8988T (cell line): ENCODE measurements at places on chromosomes 2 and 18.

- DNase-seq, result no peak
Measured at GRCh38 chr2:68341583-68341982, 21.8 kb upstream of the CNRIP1 start.

DNA sequence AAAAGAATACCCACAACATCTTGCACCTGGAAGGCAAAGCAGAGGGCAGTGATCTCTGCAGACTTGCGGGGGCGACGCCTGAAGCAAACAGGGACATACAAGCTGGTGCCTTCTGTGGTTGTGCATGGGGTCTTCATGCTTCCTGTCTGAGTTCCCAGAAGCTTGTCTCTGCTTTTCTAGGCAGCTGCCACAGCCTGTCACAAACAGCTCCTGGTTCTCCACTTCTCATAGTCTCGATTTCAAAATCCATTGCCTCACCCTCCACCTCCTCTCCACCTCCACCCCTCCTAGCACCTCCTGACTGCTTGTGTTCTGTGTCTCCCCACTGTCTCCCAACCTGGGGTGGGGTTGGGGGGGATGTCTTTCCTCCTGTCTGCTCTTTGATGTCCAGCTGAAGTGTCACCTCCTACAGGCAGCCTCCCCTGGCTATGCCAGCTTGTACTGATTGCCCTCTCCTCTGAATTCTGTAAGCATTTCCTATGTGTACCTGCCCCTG is 1.7 kb upstream of the PROC start:
- no peak for DNase-seq

DNA sequence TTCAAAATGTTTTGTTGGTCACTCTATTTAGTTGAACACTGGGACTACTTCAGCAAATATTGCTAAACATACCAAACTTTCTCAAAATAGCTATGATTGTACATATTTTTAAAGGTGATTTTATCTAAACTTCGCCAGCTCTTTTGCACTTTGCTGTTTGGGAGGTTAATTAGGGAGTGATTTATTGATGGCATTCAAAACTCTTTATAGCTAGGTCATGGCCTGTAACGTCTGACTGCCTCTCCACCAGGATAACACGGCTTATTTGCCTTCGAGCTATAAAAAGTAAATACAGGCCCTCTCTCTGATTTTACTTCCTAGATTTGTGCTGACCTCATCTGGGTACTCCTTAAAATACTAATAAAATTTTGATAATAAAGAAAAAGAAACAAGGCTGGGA is 931.9 kb downstream of the DCDC2C start:
- no peak for DNase-seq

- DNase-seq, result no peak
Measured at GRCh38 chr18:23357996-23358594, 95.0 kb upstream of the RIOK3 start.

- DNase-seq, result no peak
Measured at GRCh38 chr2:159817283-159817682, 19.3 kb upstream of the CD302 start.

DNA sequence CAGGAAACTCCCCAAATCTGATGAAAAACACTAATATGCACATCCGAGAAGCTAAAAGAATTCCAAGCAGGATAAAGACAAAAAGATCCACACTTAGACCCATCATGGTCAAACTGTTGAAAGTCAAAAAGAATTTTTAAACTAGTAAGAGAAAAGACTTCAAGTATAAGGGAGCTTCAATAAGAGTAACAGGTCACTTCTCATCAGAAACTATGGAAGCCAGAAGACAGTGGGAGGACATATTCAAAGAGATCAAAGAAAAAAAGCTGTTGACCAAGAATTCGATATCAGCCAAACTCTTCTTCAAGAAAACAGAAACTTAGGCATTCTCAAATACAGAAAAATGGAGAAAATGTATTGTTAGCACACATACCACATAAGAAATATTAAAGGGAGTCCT is 50.4 kb downstream of the ZC3H8 start:
- no peak for DNase-seq

GRCh38 chr2:146874260-146874658 is 970.6 kb upstream of the ACVR2A start:
- no peak for DNase-seq

DNA sequence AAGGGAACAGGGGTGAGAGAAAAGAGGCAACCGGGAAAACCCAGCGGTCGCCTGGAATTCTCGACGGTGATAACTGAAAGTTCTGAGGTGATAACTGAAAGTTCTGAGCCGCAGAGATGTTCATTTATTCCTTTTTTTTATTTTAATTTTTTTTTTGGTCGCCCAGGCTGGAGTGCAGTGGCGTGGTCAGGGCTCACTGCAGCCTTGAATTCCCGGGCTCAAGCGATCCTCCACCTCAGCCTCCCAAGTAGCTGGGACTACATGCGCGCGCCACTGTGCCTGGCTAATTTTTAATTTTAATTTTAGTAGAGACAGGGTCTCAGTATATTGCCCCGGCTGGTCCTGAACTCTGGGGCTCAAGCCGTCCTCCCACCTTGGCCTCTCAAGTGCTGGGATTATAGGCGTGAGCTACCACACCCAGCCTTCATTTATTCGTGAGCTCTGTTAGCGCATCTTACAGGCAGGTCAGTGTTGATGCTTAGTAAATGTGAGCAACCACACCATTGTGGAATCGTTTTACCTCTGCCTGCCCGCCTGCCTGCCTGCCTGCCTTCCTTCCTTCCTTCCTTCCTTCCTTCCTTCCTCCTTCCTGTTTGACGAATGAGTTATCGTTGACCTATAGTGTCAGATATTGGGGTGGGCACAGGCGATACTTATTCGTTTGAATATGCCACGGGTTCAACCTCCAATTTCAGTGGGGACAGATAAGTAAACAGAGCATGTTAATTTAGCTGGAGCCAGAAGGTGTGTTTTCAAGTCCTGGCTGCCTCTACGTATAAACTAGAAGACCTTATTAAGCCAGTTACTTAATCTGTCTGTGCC is 557 bp upstream of the E2F6 start:
- no peak for DNase-seq

- DNase-seq, result peak; percentile 45
Measured at GRCh38 chr2:9071032-9071431, 67.5 kb upstream of the MBOAT2 start.

DNA sequence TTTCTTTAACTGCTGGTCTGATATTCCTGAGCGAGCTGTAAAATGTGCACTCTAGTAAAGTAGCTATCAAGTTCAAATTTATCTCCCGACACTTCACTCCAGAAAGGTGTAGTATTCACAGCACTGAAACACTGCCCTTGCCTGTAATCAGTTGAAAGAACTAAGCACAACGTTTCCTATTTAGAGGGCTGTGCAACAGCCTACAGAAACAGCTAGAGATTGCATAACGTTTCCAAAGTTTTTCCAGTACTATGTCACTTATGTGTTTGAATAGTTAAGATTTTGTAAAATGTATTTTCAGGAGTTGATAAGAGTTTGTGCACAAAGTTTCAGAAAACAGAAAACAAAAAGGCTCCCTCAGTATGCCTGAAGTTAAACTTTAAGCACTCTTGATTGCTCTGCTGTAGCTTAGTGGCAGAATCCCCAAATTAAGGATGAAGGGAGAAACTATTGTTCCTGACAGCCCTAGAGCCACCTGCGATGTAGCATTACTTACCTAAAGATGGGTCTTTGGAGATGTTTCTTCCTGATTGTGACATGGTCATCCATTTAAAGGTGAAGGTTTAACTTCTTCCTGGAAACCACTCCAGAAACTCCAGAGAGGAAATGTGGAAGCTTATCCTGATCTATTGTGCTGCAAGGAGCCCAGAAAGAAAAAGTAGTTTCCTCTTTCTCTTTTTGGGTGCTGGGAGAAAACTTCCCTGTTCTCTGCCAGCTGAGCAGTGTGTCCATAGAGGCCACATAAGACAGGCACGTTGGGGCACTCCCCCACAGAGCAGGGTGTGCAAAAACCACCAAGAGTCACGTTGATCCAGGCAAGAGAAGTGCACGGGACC is 536 bp downstream of the PDE1A start:
- DNase-seq, result no peak

DNA sequence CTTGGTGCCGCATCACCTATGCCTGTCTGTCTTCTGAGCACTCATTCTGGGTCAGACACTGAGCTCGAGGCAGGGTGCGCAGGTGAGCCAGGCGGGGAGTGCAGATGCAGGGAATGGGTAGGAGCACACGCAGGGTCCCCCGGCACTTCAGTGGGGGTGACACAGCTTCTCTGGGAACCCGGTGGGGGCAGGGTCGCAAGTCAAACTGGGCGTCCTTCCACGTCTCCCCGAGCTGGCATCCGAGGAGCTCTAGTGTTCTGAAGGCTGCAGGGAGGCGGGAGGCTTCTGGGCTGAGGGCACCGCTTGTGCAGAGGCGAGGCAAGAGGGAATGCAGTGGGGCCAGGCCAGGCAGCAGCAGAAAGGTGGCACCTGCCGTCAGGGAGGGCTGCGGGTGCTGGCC is 86.0 kb downstream of the DGKD start:
- DNase-seq, result no peak

GRCh38 chr2:23591111-23591510 is 206.1 kb downstream of the KLHL29 start:
- no peak for DNase-seq

- DNase-seq, result no peak
Measured at GRCh38 chr2:42202634-42203008, 33.5 kb downstream of the EML4 start.

- DNase-seq, result no peak
Measured at GRCh38 chr2:167859676-167860075, 387.7 kb downstream of the STK39 start.

- no peak for DNase-seq
Measured at GRCh38 chr18:44996261-44996660, 315.6 kb downstream of the SETBP1 start.

- no peak for DNase-seq
Measured at GRCh38 chr18:71998547-71999097, 545.5 kb downstream of the CBLN2 start.

- no peak for DNase-seq
Measured at GRCh38 chr2:64128943-64129391, 15.3 kb downstream of the PELI1 start.

DNA sequence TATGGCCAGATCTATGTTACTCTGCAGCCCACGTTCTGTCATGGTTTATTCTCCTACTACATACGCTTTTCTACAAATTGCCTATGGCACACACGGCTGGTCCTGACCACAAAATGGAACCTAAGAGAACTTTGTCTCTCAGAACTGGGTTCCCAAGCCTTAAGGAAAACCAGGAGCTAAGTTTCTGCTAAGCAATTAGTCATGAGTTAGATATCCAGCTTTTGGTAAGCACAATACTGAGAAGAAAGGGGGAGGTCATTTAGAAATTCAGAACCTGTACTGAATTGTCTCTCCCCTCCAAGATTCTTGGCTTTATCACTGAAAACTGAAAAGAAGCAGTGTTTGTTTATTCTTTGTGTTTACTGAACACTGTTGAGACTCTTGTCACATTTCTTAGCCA is 283.5 kb upstream of the TANK start:
- no peak for DNase-seq

- DNase-seq, result no peak
Measured at GRCh38 chr2:118923371-118923770, 18.6 kb upstream of the MARCO start.

GRCh38 chr18:579238-579637 is 942 bp upstream of the CETN1 start:
- DNase-seq, result no peak

DNA sequence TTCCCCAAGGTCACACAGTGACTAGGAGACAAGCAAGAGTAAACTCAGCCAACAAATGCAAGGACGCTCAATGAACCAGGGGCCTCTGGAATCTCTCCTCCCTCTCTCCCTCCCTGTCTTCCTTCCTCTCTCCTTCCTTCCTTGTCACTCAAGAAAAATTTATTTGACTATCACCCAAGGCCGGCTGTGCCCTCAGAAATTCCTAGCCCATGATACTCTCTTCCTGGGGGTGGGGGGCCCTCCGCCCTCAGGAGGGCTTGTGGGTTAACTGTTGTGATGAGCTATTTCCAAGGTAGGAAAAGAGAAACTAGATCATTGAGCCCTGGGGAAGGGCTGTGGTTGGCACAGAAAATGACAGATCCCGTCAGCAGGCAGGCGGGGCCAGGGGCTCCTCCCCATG is 21.7 kb downstream of the INHBB start:
- no peak for DNase-seq

DNA sequence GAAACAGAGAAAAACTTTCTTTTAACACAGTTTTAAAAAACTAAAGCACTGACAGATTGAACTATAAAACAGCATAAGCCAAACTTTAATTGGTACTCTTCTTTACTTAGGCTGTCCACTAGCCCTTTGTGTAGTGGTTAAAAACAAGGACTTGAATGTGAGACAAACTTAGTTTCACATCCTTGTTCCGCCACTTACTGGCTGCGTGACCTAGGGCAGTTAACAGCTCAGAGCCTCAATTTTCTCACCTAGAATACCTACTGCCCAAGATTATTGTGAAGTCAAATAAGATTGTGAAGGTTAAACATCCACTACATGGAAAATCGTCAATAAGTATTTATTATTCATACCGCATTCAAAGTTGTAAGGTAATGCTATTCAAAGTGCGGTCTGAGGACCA is 2.0 kb downstream of the WDR35 start:
- DNase-seq, result no peak

- no peak for DNase-seq
Measured at GRCh38 chr2:204470178-204470620, 75.1 kb upstream of the PARD3B start.

DNA sequence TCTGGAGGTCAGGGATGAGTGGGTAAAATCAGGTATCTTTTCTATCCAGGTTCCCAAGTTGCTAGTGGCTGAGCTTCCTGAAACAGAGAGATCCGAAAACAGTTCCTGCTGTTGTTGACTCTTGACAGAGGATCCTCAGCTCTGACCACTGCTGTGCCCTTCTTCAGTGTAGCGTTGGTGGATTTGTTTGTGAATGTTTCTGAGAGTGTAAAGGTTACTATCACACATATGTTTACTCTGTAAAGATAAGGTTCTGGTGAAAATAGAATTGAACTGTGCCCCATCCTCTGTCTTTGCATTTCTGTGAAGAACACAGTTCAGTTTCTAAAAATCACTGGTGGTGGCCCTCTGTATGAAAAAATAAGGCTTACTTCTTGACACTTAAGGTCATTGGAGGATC is 119.8 kb downstream of the LDLRAD4 start:
- DNase-seq, result no peak

DNA sequence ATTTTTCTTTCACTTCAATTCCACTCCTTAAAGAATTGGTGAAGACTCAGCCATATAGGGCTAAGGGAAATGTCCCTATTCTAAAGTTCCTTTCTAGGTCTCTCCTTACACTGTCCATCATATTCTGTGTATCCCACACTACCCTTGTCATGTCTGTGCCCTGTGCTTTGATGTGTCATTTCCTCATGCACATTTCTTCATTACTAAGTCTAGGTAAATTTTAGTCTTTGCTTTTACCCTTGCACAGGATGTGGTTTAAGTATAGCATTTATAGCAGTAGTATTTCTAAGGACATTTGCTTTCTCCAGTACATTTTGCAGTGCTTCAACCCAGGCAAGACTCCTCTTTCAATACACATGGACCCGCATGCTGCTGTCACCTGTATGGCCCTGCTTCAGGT is 221.5 kb upstream of the ACVR2A start:
- DNase-seq, result no peak

- no peak for DNase-seq
Measured at GRCh38 chr18:55405893-55406406, 182.0 kb downstream of the TCF4 start.

DNA sequence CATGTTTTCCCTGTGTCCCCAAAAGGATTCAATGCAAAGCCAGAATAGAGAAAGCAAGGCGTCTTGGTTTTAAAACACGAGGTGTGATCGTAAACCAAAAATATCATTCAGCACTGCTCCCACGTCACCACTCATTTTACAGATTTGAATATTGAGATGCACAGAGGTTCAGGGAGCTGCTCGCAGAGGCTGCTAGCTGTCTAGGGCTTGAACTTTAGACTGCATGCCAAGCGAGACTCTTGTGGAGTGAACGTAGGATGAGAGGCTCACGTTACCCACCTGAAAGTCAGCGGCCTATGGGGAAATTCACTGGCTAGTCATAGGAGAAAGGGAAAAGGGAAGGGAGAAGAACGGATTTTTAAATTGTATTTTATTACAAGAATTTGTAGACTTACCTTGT is 130.1 kb downstream of the MBP start:
- DNase-seq, result no peak
